Keratinocyte (primary cell): ENCODE measurements at places on chromosomes 11 and 22. TPM values are rescaled to one million over a fixed set of nuclear protein-coding genes. Genes with fewer than 3 reads are reported as not detected.

GRCh38 chr11:17745023-17745772 is 10.6 kb downstream of the KCNC1 start:
- H3K36me3 ChIP-seq = no peaks in the 10 kb centered on the region
- no peaks in the 10 kb centered on the region for H3K4me1 ChIP-seq
- no peak overlapping the region for H3K27ac ChIP-seq

DNA sequence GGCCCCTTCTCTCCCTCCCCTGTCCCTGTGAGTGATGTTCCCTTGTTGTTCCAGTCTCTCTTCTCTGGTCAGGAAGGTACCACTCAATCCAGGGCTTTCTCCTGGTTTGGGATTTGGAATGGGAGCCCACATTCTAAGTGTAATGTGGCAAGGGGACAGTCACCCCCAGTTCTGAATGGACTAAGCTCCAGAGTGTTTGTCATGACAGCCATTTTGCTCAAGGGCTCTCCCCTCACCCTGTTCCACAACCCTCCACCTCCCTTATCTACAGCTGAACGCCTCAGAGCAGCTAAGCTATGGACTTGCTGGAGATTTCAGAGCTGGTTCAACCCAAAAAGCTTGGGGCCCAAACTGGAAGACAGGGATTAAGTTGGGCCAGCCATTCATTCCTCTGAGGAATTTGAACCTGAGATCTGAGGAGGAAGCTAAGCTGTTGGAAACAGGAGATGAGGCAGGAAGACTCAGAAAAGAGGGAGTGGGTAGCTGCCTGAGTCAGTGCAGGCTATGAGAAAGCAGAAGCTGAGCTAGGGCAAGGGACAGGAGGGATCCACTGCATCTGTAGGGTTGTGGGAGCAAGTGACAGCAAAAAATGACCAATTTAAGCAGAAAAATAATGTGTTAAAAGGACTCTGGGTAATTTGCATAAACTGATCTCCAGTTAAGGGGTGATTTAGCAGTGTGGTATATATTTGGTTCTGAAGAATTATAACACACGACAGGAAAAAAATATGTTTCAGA is 22.9 kb upstream of the FCHSD2 start:
- H3K36me3 ChIP-seq = no peaks in the 10 kb centered on the region
- no peak overlapping the region for H3K27ac ChIP-seq
- H3K4me3 ChIP-seq = no peak overlapping the region
- H3K27me3 ChIP-seq = no peaks in the 10 kb centered on the region

DNA sequence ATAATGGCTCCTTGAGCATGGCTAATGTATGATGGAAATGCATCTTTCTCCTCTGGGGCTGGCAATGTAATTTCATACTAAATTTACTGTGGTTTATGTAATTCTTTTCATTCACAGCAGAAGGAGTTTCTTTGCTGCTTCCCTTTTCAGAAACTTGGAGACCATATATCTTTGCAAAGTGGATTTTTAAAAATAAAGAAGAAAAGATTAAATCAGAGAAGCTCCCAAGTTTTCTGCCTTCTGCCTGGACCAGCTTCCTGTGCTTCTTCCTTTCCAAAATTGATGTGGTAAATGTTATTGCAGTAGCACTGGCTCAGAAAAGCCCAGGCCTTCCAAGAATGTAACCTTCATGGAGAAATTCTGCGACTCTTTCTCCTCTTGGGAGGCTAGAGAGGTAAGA is 300.1 kb upstream of the NCAM1 start:
- no peak overlapping the region for H3K27ac ChIP-seq
- H3K36me3 ChIP-seq = no peaks in the 10 kb centered on the region
- H3K27me3 ChIP-seq = no peaks in the 10 kb centered on the region
- H3K4me3 ChIP-seq = no peak overlapping the region

DNA sequence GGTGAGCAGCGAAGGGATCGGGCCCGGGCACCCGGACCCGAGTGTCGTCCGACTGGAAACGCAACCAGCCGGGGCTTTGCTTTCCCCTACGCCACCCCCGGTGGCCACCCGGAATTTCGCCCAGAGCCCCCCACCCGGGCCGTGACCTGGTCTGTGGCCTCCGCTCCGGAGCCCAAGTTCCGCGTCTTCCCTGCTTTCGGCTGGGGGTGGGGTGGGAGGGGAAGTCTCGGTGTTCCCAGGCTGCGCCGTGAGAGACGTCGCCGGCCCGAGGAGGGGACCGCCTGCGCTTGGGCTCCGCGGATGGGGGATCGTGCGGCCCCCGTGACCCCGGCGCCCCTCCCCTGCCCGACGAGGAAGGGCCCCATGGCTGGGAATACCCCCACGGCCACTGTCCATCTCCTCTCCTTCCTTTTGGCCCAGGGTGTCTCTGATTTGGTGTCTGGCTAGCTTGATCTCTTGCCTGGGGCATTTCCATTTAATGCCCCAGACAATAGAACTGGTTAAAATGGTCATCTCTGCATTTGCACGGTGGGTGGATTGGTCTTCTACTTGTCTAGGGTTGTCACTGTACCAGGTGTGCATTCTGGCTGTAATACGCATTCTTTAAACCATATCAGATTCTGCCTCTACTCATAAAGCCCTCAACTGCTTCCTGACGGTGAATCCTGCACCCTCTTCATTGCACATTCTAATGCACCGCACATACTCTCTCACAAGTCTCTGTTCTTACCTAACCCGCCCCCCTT is 789 bp downstream of the SIK2 start:
- DNase-seq = no peak
- peak overlapping the region; percentile 92 for H3K4me3 ChIP-seq
- no peaks in the 10 kb centered on the region for H3K36me3 ChIP-seq
- peaks cover 20% of the 10 kb centered on the region for H3K4me1 ChIP-seq
- H3K27me3 ChIP-seq = no peaks in the 10 kb centered on the region

DNA sequence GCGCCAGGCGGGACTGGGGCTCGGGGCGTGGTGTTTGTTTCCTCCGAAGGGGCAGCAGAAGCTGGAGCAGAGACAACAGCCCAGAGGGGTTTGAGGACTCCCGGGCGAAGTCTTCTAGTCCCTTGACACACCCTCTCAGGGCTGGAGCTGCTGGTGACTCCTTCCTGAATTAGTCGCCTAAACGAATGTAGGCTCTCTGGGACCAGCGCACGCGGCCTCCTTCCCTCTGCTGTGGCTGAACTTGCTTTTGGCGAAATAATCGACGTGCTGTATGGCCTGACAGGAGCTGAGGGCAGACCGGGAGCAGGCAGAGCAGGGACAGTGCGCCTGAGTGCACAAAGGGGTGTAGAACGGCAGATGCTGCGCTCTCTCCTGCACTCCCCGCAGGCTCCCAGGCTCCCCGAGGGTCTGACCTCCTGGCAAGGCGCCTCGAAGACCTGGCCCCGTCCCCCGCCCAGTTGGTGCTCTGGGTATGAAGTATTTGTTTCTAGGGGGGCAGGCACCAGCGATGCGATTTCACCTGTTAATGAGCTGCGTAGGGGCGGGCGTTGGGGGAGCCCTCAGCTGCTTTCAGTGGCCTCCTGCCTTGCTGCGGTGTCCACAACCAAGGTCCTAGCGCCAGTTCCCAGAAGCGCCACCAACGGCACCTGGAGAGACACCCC is 5.3 kb downstream of the SLC17A6 start:
- DNase-seq = no peak
- no peaks in the 10 kb centered on the region for H3K4me1 ChIP-seq
- H3K4me3 ChIP-seq = no peak overlapping the region
- H3K27ac ChIP-seq = no peak overlapping the region

DNA sequence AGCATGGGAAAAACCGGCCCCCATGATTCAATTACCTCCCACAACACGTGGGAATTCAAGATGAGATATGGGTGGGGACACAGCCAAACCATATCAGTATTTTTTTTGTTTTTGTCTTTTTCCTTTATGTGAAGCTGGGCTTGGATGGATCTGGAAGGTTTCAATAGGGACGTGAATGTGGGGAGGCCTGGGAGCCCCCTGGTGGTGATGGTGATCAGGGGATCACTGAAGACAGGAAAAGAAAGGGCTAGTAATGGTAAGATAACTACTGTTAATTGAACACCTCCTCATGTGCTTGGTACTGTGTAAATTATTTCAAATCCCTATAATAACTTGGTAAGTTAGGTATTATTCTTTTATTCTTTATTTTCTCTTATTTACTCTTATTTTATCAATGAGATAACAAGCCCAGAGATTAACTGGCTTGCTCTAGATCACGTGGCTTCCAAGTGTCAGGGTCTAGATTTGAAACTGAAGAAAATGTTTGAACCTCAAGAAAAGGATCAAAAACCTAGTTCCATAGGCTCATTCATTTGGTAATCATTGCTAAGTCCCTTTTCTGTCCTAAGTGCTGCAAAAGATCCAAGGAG is 364.2 kb downstream of the TENM4 start:
- no peaks in the 10 kb centered on the region for H3K4me1 ChIP-seq
- no peak overlapping the region for H3K27ac ChIP-seq
- H3K27me3 ChIP-seq = no peaks in the 10 kb centered on the region
- no peaks in the 10 kb centered on the region for H3K36me3 ChIP-seq

GRCh38 chr11:3855808-3856491 is 486 bp downstream of the STIM1 start:
- H3K27ac ChIP-seq = peak overlapping the region; percentile 27
- peak overlapping the region; percentile 69 for H3K4me3 ChIP-seq

GRCh38 chr22:19181786-19182471 is 3.4 kb upstream of the SLC25A1 start:
- H3K4me1 ChIP-seq = peaks cover 11% of the 10 kb centered on the region
- H3K36me3 ChIP-seq = peaks cover under 1% of the 10 kb centered on the region
- H3K27ac ChIP-seq = no peak overlapping the region
- no peak overlapping the region for H3K4me3 ChIP-seq
- no peaks in the 10 kb centered on the region for H3K27me3 ChIP-seq

DNA sequence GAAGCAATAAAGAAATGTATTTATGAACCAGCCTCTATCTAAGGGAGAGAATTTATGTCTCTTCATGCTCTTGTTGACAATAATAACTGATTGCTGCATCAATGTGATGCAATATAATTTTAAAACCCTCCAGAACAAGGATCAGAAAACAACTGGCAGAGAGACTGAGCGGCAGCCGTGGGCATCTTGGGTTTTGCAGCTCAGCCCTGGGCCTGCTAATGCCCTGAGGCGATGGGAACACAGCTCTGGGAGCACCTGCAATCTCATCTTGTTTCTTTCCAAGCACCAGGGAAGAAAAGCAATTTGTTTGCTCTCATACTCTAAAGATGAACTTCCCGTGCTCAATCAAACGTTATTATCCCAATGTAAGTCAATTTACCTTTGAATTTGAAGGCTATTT is 245.7 kb downstream of the ST3GAL4 start:
- H3K4me1 ChIP-seq = no peaks in the 10 kb centered on the region
- no peak for DNase-seq
- peaks cover 8% of the 10 kb centered on the region for H3K27me3 ChIP-seq

- no peak overlapping the region for H3K4me3 ChIP-seq
- no peak overlapping the region for H3K27ac ChIP-seq
- H3K36me3 ChIP-seq = no peaks in the 10 kb centered on the region
- H3K27me3 ChIP-seq = no peaks in the 10 kb centered on the region
- DNase-seq = no peak
Measured at GRCh38 chr22:48900626-48901025, 927.0 kb downstream of the BRD1 start.

DNA sequence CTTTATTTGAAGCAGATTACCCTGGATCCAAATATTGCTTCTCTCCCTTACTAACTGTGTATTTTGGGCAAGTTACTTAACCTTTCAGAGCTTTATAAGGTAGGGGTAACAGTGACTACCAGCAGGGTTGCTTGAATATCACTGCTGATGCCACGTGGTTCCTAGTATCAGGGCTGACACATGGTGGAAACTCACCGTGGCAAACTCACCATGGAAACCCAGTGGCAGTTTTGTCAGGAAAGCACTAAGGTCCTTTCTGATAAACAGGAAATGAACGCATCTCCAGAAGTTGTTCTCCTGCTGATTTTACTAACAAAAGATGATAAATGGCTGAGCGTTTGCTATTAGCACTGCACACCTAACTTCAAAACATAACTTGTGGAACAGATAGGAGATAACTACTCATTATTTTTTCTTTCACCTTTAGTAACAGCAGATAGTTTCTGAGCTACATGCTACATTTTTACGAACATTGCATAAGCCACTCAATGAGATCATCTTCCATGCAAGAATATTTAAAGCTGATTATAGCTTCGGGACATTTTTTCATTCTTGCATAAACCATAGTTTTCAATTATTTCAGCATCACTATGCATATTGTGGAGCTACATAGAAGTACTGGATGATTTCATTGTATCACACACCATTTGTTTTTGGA is 59.7 kb upstream of the RAG2 start:
- H3K27ac ChIP-seq = no peak overlapping the region
- no peaks in the 10 kb centered on the region for H3K4me1 ChIP-seq
- no peaks in the 10 kb centered on the region for H3K27me3 ChIP-seq
- H3K4me3 ChIP-seq = no peak overlapping the region
- no peak for DNase-seq

DNA sequence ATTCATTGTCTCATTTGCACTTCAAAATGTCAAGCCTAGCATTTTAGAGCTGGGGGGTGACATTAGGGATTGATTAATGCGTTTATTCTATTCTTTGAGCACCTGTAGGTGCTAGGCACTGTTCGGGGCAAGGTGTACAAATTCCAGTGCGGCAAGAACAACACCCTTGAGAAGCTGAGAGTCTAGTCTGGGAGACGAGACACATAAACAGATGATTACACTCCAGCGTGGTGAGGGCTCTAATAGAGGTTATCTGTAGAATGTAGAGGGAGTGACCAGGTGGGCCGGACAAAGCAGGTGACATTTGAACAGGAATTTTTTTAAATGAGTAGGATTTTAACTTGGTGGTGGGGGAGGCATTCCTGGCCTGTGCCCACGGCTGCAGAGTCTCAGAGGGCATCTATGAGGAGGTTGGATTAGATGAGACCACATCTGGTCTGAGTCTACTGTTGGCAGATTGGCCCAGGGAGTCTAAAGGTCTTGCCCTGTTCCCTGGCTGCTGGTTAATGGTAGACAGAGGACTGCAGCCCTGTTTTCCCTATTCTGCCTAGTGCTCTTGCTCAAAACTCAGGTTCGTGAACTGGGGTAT is 970 bp downstream of the CAT start:
- H3K27ac ChIP-seq = peak overlapping the region; percentile 74
- H3K27me3 ChIP-seq = no peaks in the 10 kb centered on the region
- H3K36me3 ChIP-seq = no peaks in the 10 kb centered on the region
- no peak for DNase-seq

- no peaks in the 10 kb centered on the region for H3K36me3 ChIP-seq
- H3K27ac ChIP-seq = no peak overlapping the region
- peaks cover 8% of the 10 kb centered on the region for H3K4me1 ChIP-seq
- DNase-seq = no peak
- H3K4me3 ChIP-seq = no peak overlapping the region
Measured at GRCh38 chr11:56885177-56885576, 103.5 kb upstream of the OR5AK2 start.

DNA sequence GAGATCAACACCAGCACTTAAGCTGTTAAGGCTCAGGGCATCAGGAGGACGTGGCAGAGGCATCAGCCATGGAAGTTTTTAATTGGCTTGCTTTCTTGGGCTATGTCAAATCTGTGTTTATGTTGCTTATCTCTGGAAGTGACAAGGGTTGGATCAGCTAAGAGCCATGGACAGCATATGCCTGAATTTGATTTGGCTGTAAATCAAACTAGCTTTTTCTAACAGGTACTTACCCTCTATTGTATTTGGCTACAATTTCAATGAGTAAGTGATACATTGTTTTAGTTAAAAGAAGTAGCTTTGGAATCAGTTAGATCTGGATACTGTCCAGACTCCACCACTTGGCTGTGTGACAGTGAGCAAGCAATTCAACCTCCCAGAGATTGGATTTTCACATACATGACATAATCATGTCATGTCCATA is 936.6 kb downstream of the OPCML start:
- H3K4me3 ChIP-seq = no peak overlapping the region
- H3K27ac ChIP-seq = no peak overlapping the region
- DNase-seq = no peak
- no peaks in the 10 kb centered on the region for H3K27me3 ChIP-seq
- no peaks in the 10 kb centered on the region for H3K4me1 ChIP-seq
- H3K36me3 ChIP-seq = no peaks in the 10 kb centered on the region

KDM4E gene
- polyA plus RNA-seq = not detected in 3 replicates

FAM111B gene
- 0.54 to 5.3 TPM (median 4.9 TPM) in 3 replicates for polyA plus RNA-seq

OR2AG1 gene
- not detected in 3 replicates for polyA plus RNA-seq

IGLL1 gene
- not detected in 3 replicates for polyA plus RNA-seq
